ENCODE measurements at places on chromosomes 1 and 21.

- DNase-seq: no peak
Measured at GRCh38 chr1:215669806-215670491, 102.8 kb downstream of the KCTD3 start.

DNA sequence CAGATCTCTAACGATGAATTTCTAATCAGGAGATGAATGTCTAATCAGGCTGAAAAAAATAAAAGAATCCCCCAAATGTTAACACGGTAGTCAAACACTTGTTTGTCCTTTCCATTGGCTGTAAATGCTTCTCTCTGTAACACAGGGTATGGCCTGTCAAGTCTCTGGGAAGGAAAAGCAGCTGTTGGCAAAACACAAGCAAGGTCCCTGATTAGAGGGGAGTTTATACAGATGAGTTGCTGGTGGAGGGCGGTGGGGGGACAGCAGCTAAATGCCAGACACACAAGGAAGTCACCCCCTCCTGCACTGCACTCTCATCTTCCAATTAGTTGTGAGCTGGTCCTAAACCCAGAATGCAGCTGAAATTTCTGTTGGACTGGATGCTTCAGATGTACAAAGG is 51.0 kb downstream of the PGBD5 start:
- DNase-seq: no peak

DNA sequence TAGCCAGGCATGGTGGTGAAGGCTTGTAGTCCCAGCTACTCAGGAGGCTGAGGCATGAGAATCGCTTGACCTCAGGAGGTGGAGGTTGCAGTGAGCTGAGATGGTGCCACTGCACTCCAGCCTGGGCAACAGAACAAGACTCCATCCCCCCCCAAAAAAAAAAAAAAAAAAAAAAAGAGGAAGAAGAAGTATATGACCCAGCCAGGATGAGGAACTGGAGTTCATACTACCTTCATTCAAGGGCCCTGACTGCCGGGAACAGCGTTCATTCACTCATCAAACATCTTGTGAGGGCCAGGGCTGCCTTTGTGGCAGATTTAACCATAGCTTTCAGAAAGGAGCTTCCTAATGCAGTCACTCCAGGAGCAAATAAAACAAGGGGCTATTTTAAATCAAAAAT is 127.6 kb downstream of the MRPS6 start:
- peak; percentile 8 for DNase-seq

GRCh38 chr21:40841524-40842196 is 5.3 kb downstream of the DSCAM start:
- DNase-seq: no peak

- no peak for DNase-seq
Measured at GRCh38 chr1:113557187-113557586, 166.9 kb downstream of the MAGI3 start.

GRCh38 chr21:41925767-41926116 is 28.1 kb downstream of the C2CD2 start:
- peak; percentile 16 for DNase-seq

Data from CD4-positive, alpha-beta T cell treated with Interleukin-6 for 4 hours (primary cell).